Type B pancreatic cell (in vitro differentiated cells): ENCODE measurements at places on chromosomes 11 and 22. TPM values are rescaled to one million over a fixed set of nuclear protein-coding genes. Genes with fewer than 3 reads are reported as not detected.

- H3K4me3 ChIP-seq = no peak overlapping the region
- H3K27ac ChIP-seq = no peak overlapping the region
- H3K4me1 ChIP-seq = peaks cover 6% of the 10 kb centered on the region
- DNase-seq = no peak
- H3K27me3 ChIP-seq = peaks cover 18% of the 10 kb centered on the region
These were observed 539.3 kb upstream of the B3GAT1 start for GRCh38 chr11:134951305-134951700.

GRCh38 chr11:60944490-60945294 lies 7.3 kb downstream of the SLC15A3 start:
- no peak overlapping the region for H3K4me3 ChIP-seq
- peaks cover 30% of the 10 kb centered on the region for H3K4me1 ChIP-seq
- no peak for DNase-seq

- H3K4me1 ChIP-seq = peaks cover 14% of the 10 kb centered on the region
- no peaks in the 10 kb centered on the region for H3K27me3 ChIP-seq
- H3K4me3 ChIP-seq = no peak overlapping the region
- no peak overlapping the region for H3K27ac ChIP-seq
- H3K36me3 ChIP-seq = no peaks in the 10 kb centered on the region
- DNase-seq = no peak
These were observed 7.2 kb downstream of the KCTD14 start for GRCh38 chr11:78015878-78016277.

GRCh38 chr11:100910808-100911207 lies 218.8 kb downstream of the PGR start:
- H3K4me3 ChIP-seq = no peak overlapping the region
- no peak for DNase-seq
- no peak overlapping the region for H3K27ac ChIP-seq

Gene MS4A6A
- total RNA-seq = 4.2 TPM in 1 of 2 replicates, not detected in the other
